Eye (tissue), 1 donor: ENCODE measurements at places on chromosomes 7 and 10.

DNA sequence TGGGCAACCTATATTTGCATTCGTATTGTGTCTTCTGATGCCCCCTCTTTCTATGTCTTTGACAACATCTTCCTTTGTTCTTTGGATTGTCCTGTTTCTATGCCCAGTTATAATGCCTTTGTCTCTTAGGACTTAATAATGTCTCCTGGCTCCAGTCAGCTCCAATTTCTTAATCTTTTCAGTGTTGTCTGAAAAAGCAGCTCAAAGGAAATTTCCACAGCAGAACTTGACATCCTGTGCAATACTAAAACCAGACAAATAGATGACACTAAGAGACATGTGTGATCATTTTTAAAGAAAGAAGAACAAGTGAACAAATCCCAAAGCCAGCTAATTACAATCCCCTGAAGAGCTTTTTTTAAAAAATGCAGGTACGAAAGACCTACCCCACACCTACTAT lies 47.7 kb upstream of the RNF148 start:
- DNase-seq = no peak

- peak; percentile 75 for DNase-seq
These were observed 932 bp downstream of the ESYT2 start for GRCh38 chr7:158828133-158829020.

GRCh38 chr10:62185919-62186692 lies 82.5 kb downstream of the RTKN2 start:
- no peak for DNase-seq

GRCh38 chr10:80126876-80127275 lies 5.7 kb upstream of the PLAC9 start:
- no peak for DNase-seq

GRCh38 chr7:159098811-159099655 lies 45.6 kb downstream of the VIPR2 start:
- DNase-seq = no peak

- peak; percentile 47 for DNase-seq
These were observed 4.6 kb downstream of the TRPV6 start for GRCh38 chr7:142880876-142881505.

GRCh38 chr10:116740971-116741370 lies 1.4 kb downstream of the HSPA12A start:
- DNase-seq = no peak

DNA sequence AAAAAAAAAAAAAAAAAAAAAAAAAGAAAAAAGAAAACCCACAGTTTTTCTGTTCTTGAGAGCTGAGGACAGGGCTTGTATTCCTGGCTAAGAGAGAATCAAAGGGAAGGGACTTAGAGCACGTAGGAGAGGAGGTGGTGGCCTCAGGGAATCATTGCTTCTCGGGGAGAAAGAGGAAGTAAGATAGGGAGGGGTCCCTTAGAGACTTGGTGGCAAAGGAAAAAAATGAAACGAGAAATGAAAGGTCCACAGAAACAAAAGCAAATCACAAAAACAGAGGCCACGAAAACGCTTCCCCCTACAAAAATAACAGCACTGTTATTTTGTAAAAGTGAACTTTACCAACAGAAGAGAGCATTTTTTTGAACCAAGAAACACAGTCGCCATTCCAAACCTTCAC lies 323.1 kb upstream of the GALNT17 start:
- DNase-seq = no peak

GRCh38 chr7:516606-517456 lies 2.8 kb downstream of the PDGFA start:
- DNase-seq = peak; percentile 66

DNA sequence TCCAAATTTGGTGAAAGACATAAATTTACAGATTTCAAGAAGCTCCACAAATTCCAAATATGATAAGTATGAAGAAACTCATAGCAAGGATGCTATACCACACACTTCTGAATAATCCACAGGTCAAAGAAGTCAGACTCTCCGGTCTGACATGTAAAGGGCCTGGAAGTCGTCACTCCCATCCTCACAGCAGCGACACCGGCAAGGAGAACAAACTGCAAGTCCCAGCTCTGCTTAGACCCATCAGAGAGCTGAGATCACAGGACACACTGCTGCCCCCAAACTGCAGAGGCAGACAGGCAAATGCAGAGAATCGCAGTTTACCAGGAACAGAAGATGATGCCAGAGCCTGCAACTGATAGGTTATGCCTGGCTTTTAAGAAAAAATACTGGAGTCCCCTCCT lies 62.0 kb downstream of the AMZ1 start:
- no peak for DNase-seq

DNA sequence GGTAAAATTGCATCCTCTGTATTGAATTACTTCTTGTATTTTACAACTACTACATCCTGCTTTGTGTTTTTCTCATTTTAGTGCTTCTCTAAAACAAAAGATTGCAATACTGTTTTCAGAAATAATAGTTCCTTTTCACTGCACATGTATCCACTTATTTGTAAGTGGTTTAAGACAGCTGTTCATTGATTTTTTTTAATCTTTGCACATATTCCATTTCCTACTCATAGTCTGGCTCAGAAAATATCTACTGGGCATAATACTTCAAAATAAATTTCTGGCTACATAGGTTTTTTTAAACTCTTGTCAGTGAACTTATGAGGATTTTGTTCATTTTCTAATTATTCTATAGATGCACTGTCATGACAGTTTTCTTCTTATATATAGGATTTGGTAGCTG lies 54.8 kb downstream of the SND1 start:
- no peak for DNase-seq

GRCh38 chr7:148688526-148688925 lies 10.2 kb upstream of the CUL1 start:
- no peak for DNase-seq

- DNase-seq = no peak
These were observed 34.7 kb upstream of the FXYD4 start for GRCh38 chr10:43336641-43337318.

DNA sequence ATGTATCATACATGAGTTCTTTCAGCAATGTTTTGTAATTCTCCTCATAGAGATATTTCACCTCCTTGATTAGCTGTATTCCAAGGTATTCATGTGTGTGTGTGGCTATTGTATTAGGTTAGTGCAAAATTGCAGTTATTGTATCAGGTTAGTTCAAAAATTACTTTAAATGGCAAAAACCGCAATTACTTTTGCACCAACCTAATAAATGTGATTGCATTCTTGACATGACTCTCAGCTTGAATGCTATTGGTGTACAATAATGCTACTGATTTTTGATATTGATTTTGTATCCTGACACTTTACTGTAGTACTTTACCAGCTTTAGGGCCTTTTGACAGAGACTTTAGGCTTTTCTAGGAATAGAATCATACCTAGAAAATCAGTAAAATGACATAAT lies 297.4 kb downstream of the ZWINT start:
- no peak for DNase-seq

DNA sequence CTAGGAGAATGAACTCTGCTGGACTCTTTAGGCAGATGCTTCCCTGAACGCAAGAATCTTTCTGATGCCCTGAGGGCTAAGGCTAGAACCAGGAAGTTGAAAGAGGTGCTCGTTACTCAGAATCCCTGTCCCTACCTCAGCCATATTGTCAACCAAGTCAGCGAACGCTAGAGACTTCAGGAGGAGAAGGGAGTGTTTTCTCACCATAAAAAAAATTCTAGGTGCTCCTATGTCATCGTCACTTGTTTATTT lies 359.4 kb downstream of the PRPF18 start:
- no peak for DNase-seq

DNA sequence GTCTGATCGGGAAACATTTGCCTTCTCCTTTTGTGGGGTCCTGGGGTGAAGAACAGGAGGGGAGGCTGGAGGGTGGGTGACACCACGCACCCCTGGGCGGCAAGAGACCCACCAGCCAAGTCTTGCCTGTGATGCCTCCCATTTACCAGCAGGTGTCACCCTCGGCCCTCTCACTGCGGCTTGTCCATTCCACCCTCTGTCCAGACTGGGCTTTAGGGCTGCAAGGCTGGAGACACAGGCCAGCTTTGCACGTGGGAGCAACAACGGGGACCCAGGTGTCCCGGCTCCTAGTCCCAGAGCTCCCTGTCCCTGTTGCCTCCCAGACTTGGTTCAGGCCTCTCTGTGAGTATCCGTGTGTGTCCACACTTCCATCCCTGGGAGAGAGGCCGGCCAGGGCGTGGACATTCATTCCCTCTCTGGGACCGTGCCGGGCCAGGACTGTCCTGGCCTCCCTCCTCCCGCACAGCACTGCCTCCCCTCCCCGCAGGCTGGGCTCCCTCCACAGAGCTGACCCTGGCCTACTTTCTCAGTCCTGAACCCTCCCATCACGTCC lies 36.2 kb upstream of the GTF2IRD1 start:
- DNase-seq = peak; percentile 92

GRCh38 chr7:44261240-44261639 lies 60.5 kb downstream of the YKT6 start:
- no peak for DNase-seq

DNA sequence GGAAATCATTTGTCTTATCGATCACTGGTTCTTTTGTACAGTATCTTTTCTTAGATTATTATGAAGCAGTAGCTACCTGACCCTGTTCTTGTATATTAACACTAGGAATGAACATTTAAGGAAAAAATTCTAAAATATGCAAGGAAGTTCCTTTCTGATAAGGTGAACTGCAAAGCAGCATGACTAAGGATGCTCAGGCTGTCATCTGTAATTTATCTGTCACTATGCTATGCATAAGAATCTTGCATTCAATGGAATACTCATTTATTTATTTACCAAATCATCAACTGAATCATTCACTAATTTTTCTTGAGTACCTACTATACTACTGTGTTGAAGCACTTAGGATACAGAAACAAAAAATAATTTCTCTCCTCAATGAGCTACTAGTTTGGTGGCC lies 5.8 kb downstream of the GSDME start:
- DNase-seq = no peak

GRCh38 chr7:45342236-45342635 lies 184.6 kb downstream of the RAMP3 start:
- DNase-seq = no peak
